Thyroid gland (tissue), 4 donors: ENCODE measurements at places on chromosomes 12 and 14. TPM values are rescaled to one million over a fixed set of nuclear protein-coding genes. Genes with fewer than 3 reads are reported as not detected.

GRCh38 chr12:76180401-76181277, 96.2 kb upstream of the NAP1L1 start:
- no peak overlapping the region for H3K27ac ChIP-seq
- H3K36me3 ChIP-seq, result no peaks in the 10 kb centered on the region
- H3K27me3 ChIP-seq, result no peaks in the 10 kb centered on the region

DNA sequence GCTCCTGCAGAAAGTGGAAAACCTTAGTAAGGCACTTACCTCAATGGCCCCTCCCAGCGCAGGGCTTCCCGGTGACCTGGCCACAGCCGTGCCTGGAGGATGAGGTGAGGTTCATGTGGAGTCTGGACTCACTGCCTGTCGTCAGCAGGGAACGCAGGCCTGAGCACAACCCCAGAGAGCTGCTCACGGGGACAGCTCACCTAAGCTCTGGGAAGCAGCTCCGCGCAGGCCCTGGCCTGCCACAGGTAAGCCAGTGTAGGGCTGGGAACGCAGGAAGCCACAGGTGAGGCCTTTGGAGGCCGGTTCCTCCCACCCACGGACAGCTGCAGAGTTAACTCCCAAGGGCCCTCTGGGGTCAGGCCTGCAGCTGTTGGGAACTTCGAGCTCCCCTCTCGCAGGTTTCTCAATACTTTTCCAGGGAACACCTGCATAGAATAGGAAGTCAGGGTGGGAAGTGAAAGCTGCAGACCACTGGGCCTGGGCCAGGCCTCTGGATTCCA, 32.7 kb downstream of the ANAPC7 start:
- H3K4me3 ChIP-seq, result no peak overlapping the region
- H3K27ac ChIP-seq, result peak overlapping the region; percentile 95
- peaks cover 11% of the 10 kb centered on the region for H3K36me3 ChIP-seq
- DNase-seq, result peak; percentile 38

- H3K27ac ChIP-seq, result no peak overlapping the region
- no peaks in the 10 kb centered on the region for H3K4me1 ChIP-seq
- H3K27me3 ChIP-seq, result no peaks in the 10 kb centered on the region
- no peaks in the 10 kb centered on the region for H3K36me3 ChIP-seq
- H3K4me3 ChIP-seq, result no peak overlapping the region
- DNase-seq, result peak; percentile 26
Measured at GRCh38 chr14:34722723-34723545, 8.5 kb upstream of the CFL2 start.

GRCh38 chr12:108884116-108885012, 4.5 kb downstream of the DAO start:
- no peaks in the 10 kb centered on the region for H3K4me1 ChIP-seq
- no peaks in the 10 kb centered on the region for H3K27me3 ChIP-seq
- no peak overlapping the region for H3K27ac ChIP-seq
- no peaks in the 10 kb centered on the region for H3K36me3 ChIP-seq

- H3K4me3 ChIP-seq, result no peak overlapping the region
- no peaks in the 10 kb centered on the region for H3K27me3 ChIP-seq
- no peaks in the 10 kb centered on the region for H3K4me1 ChIP-seq
- no peaks in the 10 kb centered on the region for H3K36me3 ChIP-seq
- DNase-seq, result no peak
- no peak overlapping the region for H3K27ac ChIP-seq
Measured at GRCh38 chr12:98828802-98829600, 183.9 kb downstream of the APAF1 start.

- no peaks in the 10 kb centered on the region for H3K36me3 ChIP-seq
- no peaks in the 10 kb centered on the region for H3K27me3 ChIP-seq
- no peak overlapping the region for H3K27ac ChIP-seq
- H3K4me1 ChIP-seq, result peaks cover 15% of the 10 kb centered on the region
Measured at GRCh38 chr14:92792885-92793284, 1.2 kb upstream of the GOLGA5 start.

The SPTLC2 gene
- total RNA-seq, result 28.9 TPM

The SCNN1A gene
- total RNA-seq, result 288 TPM
